Lower lobe of right lung (tissue), 2 donors: ENCODE measurements at places on chromosomes 7 and 10. TPM values are rescaled to one million over a fixed set of nuclear protein-coding genes. Genes with fewer than 3 reads are reported as not detected.

ADAMTS14 gene
- 0.53 TPM for total RNA-seq

DNA sequence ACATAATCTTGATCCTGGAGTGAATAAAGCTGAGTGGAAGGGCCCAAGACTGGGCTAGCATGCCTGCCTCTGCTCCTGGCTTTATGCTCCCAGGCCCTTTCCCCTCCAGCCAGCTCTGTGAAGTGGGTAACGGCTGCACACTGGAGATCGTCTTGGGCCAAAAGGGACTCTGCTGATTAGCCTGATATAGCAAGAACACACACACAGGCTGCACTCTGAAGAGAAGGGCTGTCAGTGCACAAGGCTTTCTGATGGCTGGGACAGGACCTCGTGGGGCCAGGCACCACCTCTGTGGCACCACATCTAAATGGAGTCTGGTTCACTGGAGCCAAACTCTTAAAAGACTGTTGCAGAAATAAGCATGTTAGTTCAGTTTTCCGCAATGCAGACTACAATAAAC is 161.4 kb downstream of the NEURL1 start:
- no peak for DNase-seq

GRCh38 chr7:126426652-126427051 is 826.1 kb downstream of the GRM8 start:
- no peak for DNase-seq

DNA sequence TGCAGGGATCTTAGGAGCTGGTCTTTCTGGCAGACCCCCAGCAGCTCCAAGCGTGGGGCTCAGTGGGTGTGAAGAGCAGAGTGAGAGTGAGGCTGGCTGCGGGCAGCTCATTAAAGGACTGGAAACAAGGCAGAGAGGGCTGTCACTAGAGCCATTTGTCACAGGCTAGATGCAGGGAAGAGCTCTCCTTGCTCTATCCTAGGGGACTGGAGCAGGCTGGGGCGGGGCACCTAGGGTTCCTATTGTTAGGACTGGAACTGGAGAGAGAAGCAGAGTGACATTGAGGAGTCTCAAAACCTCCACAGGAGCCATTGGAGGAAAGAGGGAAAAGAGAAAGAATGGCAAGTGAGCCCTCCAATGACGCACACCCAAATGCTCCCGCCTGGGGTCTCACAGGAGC is 772 bp upstream of the DDC start:
- no peak for DNase-seq

DNA sequence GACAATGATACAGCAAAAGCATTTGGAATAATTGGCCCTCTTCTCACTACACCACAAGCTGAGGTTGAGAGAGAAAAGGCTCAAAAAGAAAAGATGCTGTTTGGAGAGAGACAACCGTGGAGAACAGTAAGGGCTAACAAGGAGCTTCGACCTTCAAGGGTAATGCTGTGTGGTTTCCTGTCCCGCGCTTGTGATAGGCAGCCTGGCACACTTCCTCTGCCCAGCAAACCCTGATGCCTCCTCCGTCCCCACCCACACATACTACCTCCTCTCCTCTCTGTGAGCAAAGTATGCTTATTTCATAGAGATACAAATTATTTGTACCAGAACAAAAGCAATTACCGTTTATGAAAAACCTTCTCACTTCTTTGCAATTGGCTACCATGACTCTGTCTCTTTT is 755.4 kb downstream of the KCNMA1 start:
- DNase-seq: peak; percentile 47

DNA sequence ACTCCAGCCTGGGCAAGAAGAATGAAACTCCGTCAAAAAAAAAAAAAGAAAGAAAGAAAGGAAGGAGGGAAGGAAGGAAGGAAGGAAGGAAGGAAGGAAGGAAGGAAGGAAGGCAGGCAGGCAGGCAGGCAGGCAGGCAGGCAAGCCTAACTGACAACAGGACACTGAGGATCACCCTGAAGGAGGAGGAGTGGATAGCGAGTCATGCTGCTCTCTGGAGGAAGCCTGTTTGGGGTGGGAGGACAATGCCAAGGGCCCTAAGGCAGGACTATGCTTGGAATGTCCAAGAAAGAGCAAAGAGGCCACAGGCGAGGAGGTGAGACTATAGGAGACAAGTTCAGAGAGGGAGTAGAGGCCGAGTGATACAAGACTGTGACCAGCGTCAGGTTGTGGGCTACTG is 107.0 kb upstream of the PARD3 start:
- DNase-seq: no peak

DNA sequence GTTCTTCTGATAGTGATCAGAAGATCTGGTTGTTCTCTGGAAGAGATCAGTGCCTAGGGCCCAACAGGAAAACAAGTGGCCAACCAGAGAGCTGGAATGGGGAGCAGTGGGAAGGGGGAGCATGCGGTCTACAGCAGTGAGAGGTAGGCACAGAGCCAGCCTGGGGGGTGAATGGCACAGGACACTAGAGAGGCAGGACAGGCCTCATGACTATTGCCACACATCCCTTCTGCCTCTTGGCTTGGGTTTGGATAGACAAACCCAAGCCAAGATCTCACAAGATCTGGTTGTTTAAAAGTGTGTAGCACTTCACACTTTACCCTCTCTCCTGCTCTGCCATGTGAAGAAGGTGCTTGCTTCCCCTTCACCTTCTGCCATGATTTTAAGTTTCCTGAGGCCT is 224.4 kb downstream of the ARHGAP12 start:
- no peak for DNase-seq

GRCh38 chr7:115693779-115694178 is 336.8 kb downstream of the TFEC start:
- no peak for DNase-seq

- no peak for DNase-seq
Measured at GRCh38 chr7:103373866-103374643, 26.6 kb downstream of the PSMC2 start.

DNA sequence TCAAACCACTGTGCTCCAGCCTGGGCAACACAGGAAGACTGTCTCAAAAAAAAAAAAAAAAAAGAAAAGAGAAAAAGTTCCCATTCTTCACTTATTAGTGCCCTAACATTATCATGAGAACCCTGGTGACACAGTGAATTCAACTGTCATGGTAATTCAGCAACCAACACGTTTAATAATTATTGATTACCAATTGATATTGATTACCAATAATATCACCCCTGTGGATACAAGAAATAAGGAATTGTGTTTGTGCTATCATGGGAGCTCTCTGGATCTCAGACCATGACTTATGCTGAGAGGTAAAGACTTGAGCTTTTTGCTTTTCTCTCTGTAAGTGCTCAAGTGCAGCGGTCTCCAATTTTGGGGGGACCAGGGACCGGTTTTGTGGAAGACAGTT is 195.3 kb downstream of the TPST1 start:
- no peak for DNase-seq

DNA sequence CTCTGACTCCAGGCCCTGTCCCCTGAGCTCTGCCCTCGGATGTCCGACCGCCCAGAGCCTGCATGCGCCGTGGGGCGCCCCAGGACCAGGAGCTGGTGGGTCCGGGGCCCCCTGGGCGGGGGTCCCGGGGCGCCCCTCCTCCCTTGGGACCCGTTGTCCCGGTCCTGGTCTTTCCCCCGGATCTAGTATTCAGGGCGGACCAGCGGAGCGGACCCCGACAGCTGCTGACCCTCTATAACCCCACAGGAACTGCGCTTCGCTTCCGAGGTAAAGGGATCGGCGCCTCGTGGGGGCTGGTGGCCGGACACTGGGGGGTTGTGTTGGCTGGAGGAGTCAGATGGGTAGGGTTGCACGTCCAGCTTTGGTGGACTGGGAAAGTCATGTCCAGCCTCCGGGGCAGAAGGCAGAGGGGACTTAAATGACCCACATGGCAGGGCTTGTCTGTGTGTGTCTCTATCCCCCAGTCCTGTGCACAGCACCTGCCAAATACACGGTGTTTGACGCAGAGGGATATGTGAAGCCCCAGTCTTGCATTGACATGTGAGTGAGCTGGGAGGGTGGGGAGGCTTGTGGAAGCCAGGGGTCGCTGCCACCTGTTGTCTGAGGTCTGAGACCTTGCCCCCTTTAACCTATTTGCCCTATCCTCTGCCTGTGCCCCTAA is 520 bp downstream of the MOSPD3 start:
- no peak for DNase-seq

DNA sequence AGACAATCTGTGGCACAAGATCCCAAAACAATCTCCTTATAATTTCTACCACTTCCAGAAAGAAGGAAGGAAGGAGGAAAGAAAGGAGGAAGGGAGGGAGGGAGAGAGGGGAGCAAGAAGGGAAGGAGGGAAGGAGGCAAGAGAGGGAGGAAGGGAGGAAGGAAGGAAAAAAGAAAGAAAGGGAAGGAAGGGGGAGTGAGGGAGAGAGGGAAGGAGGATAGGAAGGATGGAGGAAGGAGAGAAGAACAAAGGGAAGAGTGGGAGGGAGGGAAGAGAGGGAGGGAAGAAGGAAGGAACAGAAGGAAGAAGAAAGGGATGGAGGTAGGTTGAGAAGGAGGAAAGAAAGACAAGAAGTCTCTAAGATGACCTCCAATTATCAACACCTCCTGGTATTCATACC is 185.5 kb upstream of the NFE2L3 start:
- DNase-seq: no peak

GPR158 gene
- 0.12 TPM for total RNA-seq

CLCN1 gene
- total RNA-seq: not detected

DNA sequence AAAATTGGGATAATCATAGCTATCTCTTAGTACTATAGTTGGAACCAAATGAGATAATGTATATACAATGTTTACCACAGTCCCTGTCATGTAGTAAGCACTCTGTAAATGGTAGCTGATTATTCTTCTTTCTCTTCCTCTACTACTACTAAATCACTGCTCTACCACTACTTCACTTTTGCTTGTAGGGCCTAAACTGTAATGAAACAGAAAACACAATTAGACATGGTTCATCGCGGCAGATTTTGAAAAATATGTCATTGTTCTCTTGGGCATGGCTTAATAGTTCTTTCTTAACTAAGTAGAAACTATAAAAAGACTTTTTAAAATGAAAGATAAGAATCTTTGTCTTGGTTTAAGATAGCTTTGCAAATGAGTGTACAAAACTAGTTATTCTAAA is 34.9 kb downstream of the R3HCC1L start:
- no peak for DNase-seq

GRCh38 chr10:43691485-43691884 is 42.8 kb upstream of the ZNF32 start:
- DNase-seq: no peak

DNA sequence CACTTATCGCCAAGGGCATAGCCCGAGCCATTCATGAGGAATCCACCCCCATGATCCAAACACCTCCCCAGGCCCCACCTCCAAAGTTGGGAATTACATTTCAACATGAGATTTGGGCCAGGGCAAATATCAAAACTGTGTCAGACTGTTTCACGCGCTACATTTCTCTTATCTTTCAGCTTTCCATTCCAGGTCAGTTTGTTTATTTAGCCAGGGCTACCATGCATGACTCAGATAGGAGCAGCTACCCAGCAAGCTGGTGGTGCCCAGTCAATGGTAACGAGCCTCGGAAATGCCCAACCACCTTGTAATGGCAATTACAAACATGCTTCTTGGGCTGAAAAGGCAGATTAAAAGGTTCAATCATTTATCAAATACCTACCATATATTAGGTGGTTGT is 43.6 kb upstream of the BAMBI start:
- no peak for DNase-seq

- no peak for DNase-seq
Measured at GRCh38 chr7:78315119-78315518, 516.5 kb downstream of the PHTF2 start.

GIMAP6 gene
- 69.3 TPM for total RNA-seq

- no peak for DNase-seq
Measured at GRCh38 chr10:24778298-24778697, 54.6 kb upstream of the ARHGAP21 start.
